D721Med (cell line): ENCODE measurements at places on chromosomes 16 and 17.

GRCh38 chr16:68349838-68350410, 39.1 kb downstream of the PRMT7 start:
- DNase-seq, result no peak

DNA sequence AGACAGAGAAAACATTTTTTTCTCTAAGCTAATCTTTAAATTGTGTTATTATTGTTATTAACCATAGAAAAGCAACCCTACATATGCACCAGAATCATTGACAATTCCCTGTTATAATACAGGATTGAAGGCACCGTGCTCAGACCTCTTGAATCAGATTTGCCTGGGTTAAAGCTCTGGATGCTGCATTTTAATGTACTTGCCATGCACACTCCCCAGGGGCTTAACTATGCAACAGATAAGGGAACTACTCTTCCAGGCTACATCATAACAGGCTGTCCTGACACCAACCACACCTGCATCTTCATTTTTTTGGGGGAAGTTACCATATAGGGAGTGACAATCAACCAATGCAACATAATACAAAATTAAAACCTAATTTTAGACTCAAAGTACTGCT, 1187.6 kb upstream of the CDH8 start:
- no peak for DNase-seq

DNA sequence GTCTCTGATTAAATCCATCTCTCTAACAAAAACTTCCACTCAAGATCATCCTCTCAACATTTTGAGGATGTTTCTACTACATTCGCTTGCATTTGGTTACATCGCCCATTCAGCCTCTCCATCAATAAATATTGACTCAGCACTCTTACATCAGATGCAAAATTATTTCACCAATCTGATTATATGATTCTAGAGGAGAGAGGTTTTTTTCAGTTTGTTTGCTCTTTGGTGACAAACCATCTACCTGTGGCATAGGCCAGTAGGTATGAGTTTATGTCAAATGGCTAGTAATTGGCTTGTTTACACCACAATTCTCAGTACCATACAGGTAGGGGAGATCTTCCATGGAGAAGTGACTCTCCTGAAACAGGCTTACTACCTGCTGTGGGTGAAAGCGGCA, 52.3 kb downstream of the TOX3 start:
- no peak for DNase-seq

- no peak for DNase-seq
Measured at GRCh38 chr16:84993926-84994325, 17.4 kb downstream of the ZDHHC7 start.

- DNase-seq, result no peak
Measured at GRCh38 chr17:58960068-58960467, 146.6 kb downstream of the TRIM37 start.
